ENCODE measurements at places on chromosomes 7 and 10.
A peak's percentile ranks its signal among the peaks of the same experiment; 100 is the strongest.

DNA sequence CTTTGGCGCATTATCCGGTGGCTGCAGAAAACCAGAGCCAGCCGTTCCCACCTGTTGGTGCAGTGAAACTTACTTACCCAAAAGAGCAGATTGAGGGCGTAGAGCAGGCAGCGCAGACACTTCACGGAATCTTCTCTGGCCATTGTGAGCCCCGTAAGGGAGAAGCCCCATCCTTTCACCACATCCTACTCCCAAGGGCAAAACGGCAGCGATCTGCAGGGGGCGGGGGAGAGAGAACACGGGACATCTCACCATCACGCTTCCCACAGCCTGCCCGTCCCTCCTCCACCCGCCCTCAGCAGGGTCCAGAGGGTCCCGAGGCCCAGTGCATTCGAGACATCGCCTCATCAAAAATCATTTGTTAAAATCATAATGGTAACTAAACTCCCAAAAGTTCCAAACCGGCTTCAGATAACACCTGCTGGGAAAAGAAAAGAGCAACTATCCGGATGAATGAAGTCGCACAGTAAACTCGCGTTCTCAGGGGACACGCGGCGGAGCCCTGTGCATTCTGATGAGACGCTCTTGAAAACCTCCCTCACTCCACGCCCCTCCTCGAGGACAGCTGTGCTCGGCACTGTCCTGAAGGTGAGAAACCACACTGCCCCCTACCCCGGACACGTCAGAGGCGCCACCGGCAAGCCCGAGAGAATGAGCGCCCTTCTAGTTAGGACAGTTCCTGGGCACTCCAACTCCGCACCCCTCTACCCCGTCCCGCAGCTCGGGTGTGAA is 1.2 kb downstream of the TSPAN12 start:
- DNase-seq = peak; percentile 67

DNA sequence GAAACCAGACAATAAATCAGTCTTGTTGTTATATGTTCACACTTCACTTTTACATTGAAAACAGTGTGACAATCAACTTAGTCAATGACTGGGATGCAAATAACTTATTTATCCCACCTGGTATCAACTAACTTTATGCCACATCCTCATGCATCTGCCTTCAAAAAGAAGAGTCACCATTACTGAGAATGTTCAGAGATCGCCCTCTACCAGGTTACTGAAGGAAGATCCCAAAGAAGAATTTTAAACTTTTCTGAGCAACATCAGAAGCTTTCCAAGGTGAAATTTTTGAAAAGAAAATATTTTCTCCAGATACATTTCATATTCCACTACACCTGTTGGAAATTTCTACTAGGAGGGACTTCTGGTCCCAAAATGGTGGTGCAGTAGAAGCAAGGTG is 359.5 kb downstream of the PTPRN2 start:
- DNase-seq = no peak

- no peak for DNase-seq
Measured at GRCh38 chr7:23434147-23434917, 36.0 kb downstream of the IGF2BP3 start.

GRCh38 chr10:43968076-43968475 is 319.4 kb upstream of the ZNF32 start:
- no peak for DNase-seq

- no peak for DNase-seq
Measured at GRCh38 chr10:34236931-34237330, 578.2 kb downstream of the PARD3 start.

DNA sequence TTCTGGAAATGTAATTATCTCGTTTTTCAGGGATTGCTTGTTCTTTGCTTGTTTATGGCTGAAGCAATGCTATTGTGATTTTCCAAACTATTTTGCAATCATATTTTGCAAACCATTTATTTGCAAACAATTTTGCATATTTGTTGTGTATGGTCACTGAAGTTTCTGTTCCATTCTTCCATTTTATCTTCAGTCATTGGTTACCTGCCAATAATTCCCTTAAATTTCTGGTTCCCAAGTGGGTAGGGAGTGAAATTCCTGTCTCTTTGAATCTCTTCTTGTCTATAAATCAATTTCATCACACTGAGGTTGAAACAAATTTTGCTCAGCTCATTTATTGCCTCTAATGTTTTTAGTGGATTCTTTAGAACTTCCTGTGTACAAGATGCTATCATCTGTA is 401.7 kb upstream of the VWC2 start:
- no peak for DNase-seq

DNA sequence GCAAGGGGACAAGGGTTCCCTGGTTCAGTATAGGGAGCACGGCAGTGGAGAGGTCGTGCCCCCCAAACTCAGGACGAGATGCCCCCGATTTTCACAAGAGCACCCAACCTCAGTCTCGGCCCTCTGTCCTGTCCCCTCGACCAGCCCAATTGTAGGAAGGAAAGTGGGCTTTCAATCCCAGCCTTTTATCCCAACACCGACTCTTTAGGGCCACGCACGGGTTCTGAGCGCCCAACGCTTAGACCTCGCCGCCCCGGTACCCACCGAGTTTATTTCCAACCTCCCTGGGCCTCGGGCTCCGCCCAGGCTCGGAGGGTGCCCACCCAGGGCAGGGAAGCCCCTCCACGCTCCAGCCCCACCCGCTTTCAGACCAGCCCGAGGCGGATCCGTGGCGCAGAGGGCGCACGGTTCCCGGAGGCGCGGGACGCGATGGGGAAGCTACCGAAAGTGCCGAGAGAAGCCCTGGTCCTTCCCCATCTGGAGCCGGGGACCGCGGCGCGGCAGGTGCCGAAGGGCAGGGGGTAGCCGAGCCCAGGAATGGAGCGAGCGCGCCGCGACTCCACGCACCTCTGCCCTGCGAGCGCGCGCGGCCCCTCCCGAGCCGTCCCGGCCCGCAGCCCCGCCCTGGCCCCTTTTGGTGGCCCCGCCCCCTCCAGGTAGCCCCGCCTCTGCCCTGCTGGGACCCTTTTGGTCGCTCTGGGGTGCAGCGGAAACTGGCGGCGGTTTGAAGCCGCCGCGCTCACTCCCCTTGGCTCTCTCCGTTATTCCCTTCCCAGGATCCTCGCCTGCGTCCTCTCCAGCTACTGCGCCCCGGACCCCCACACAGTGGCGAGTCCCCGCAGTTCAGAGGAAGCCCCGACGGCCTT is 20.4 kb downstream of the GRID2IP start:
- DNase-seq = no peak

DNA sequence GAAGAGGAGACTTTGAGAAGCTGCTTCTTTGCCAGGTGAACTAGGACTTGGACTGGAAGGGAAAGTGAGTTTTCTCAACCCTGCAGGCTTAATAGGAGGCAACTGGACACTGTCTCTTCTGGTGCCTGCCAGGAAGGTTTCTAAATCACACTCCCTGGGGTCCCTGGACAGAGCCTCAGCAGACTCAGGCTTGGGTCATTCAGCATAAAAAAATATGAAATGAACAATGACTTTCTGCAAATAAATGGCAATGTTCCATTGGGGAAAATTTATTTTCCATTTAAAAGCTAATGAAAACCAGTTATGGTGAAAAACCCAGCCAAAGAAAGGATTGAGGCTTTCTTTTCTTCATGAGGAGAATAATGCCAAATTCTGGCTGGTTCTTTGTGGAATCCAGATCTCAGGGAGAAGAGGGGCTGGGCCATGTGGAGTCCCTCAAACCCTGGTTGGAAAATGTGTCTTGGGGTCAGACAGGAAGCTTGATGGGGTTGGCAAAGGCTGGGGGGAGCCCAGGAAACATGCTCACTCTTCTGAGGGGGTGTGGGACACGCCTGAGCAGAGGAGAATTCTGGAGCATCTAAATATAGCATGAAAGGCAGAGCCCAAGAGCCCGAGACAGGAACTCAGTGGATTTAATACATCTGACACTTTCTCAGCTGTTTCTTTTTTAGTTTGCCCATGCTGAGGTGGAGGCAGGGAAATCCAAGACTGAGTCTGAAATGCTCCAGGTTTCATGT is 65.2 kb upstream of the EMX2 start:
- peak; percentile 80 for DNase-seq

GRCh38 chr10:8311526-8312070 is 257.1 kb downstream of the GATA3 start:
- no peak for DNase-seq

DNA sequence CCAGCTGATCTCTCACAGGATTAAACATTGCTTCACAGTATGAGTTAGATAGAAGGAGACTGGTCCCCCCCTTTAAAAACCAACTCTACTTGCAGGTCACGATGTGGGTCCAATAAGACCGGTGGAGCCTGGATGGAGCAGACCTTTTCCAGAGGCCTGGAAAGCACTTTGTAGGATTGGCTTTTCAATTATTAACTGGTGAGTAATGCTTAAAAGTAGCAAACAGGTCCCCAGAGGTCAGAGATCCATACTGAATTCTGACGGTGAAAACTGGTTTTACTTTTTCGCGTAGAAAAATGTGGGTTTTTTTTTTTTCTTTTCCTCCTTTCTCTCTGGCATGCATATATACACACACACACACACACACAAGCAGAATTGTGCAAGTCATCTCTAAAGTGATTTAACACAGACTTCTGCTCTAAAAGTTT is 74.9 kb upstream of the OGDHL start:
- no peak for DNase-seq

GRCh38 chr10:95935429-95935828 is 27.7 kb downstream of the CC2D2B start:
- DNase-seq = no peak

- no peak for DNase-seq
Measured at GRCh38 chr7:136369225-136369624, 392.1 kb upstream of the MTPN start.

- no peak for DNase-seq
Measured at GRCh38 chr7:136194878-136195277, 217.7 kb upstream of the MTPN start.

GRCh38 chr10:61460835-61461234 is 7.7 kb upstream of the TMEM26 start:
- DNase-seq = no peak

DNA sequence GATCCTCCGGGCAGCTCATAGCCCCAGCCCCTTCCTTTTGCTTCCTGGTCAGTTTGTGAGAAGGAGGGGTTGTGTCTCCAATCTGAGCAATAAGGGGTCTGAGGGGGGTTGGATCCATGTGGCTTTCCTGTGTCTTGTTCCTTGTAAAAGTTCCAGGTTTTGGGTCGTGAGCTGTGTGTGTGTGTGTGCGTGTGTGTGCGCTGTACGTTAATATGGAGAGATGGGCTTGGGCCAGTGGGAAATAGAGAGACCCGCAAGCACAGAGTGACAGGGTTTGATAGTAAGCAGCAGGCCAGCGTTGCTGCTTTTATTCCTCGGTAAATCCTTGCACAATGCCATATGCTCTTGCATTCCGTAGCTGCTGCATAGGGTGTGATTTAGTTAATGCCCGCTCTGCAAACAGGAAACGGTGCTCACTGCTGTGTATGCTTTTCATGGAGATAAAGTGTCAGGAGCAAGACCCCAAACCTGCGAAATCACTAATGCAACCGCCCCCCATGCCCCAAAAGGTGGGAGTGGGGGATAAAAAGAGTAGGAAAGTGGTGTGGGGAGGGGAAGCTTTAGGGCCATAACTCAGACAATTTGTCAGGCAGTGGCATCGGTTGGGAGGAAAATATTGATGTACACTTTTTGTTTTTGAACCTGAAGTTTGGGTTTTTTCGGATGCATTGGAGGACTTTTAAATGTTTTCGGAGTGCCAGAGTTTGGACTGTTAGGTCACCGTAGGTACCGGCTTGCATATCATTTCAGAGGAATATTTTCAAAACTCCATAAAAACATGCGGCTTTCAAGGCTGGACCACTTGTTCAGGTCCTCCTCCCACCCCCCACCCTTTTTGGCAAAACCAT is 108.7 kb downstream of the TCF7L2 start:
- no peak for DNase-seq

DNA sequence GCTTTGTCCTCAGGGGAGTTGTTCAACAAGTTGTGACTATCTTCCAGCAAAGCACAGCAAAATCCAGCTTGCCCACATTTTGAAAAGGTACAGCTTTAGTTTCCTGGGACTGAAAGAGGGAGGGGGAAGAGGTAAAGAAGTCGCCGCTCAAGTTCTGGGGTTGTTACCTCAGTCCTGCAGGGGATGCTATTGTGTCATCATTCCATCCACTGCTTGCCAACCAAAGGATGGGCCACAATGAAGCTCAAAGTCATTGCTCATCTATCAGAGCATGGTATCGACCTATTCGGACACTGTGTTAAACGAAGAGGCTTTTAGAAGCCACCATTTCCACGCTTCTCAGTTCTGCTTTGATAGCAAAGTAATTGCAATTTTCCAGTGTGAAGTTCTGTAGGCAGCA is 34.3 kb downstream of the NPY start:
- DNase-seq = no peak

GRCh38 chr7:423312-424260 is 96.1 kb downstream of the PDGFA start:
- DNase-seq = no peak

- DNase-seq = no peak
Measured at GRCh38 chr10:103871006-103871405, 15.6 kb upstream of the SH3PXD2A start.

- DNase-seq = peak; percentile 33
Measured at GRCh38 chr7:44212018-44212417, 11.2 kb downstream of the YKT6 start.

DNA sequence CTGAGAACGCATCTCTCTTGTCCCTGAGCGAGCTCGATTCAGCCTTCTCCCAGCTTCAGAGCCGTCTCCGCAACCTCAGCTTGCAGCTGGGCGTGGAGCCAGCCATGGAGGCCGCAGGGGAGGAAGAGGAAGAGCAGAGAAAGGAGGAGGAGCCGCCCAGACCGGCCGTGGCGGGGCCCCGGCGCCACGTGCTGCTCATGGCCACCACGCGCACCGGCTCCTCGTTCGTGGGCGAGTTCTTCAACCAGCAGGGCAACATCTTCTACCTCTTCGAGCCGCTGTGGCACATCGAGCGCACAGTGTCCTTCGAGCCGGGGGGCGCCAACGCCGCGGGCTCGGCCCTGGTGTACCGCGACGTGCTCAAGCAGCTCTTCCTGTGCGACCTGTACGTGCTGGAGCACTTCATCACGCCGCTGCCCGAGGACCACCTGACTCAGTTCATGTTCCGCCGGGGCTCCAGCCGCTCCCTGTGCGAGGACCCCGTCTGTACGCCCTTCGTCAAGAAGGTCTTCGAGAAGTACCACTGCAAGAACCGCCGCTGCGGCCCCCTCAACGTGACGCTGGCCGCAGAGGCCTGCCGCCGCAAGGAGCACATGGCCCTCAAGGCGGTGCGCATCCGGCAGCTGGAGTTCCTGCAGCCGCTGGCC is 43.2 kb downstream of the CHST3 start:
- no peak for DNase-seq

DNA sequence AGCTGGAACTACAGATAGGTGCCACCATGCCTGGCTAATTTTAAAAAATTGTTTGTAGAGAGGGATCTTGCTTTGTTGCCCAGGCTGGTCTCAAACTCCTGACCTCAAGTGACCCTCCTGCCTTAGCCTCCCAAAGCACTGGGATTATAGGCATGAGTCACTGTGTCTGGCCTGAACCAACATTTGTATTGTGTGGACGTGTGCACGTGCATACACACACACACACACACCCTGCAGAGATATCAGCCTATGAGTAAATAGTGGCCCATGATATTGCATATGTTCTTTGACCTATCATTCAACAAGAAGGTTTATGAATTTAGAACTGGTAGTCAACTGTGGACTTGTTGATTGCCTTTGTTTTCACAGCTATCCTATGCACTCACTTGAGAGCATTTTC is 161.6 kb downstream of the BAMBI start:
- no peak for DNase-seq

GRCh38 chr7:77244222-77244934 is 44.8 kb upstream of the FGL2 start:
- no peak for DNase-seq

- no peak for DNase-seq
Measured at GRCh38 chr7:154994996-154995395, 7.9 kb downstream of the PAXIP1 start.

GRCh38 chr7:148849393-148850098 is 34.5 kb downstream of the EZH2 start:
- DNase-seq = no peak

GRCh38 chr7:741850-742249 is 14.8 kb upstream of the PRKAR1B start:
- peak; percentile 59 for DNase-seq

Data from suprapubic skin (tissue), 4 donors.